A549 (cell line): ENCODE measurements at places on chromosomes 16 and 17.

GRCh38 chr16:19138601-19139000, 24.8 kb downstream of the ITPRIPL2 start:
- peak; percentile 60 for DNase-seq

DNA sequence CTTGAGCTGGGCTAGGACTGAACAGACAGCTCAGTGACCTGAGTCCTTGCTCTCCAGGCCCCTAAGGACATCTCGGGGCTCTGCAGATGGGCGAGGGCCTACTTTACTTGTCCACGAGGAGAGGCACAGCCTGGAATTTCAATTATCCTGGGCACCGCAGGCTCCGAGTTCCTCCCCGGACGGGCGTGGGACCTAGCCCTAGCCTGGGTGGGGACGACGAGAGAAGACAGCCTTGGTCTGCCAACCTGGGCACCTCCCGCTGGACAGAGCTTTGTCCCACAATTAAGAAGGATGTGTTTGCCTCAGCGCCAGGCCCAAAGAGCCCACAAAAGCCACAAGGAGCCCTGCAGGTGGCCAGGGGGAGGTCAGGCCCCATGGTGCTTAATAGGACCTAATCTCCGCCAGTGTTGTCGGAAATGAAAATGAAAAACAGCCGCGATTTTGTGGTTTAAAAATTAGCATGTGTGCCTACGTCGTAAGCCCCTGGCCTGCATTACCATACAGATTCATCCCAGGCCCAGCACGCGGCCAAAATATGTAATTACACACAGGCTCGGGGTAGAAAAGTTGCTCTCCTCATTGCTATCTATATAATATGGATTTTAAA, 51.4 kb upstream of the LHX1 start:
- DNase-seq = no peak

GRCh38 chr16:88376835-88377726, 5.7 kb upstream of the ZNF469 start:
- peak; percentile 38 for DNase-seq

GRCh38 chr17:34820248-34820801, 140.9 kb downstream of the CCT6B start:
- DNase-seq = no peak

DNA sequence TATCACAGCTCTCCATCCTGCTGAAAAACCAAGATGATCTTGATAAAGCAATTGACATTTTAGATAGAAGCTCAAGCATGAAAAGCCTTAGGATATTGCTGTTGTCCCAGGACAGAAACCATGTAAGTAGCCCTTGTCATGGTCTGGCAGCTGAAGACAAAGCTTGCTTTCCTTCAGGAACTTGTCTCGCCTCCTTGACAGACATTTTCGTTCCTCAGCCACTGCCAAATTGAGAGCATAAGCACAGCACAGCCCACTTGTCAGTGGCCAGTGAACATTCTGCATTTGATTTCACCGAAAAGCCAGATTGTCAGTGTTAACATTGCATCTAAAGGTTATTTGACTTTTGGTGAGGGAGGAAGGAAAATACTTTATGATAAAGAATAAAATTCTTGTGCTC, 35.6 kb downstream of the MAP3K3 start:
- no peak for DNase-seq

- no peak for DNase-seq
Measured at GRCh38 chr16:53784291-53784690, 80.3 kb downstream of the FTO start.

GRCh38 chr17:78789149-78789662, 7.1 kb upstream of the CYTH1 start:
- no peak for DNase-seq

- peak; percentile 54 for DNase-seq
Measured at GRCh38 chr16:10668322-10669045, 26.2 kb downstream of the TEKT5 start.

DNA sequence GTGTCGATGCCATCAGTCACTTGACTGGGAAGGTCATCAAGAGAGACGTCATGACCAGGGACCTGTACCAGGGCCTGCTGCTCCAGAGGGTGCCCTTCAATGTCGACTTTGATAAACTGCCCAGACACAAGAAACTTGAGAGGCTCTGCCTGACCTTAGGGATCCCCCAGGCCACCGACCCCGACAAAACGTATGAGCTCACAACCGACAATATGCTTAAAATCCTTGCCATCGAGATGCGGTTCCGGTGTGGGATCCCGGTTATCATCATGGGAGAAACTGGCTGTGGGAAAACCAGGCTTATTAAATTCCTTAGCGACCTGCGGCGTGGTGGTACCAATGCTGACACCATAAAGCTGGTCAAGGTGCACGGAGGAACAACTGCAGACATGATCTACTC, 69.6 kb upstream of the ENDOV start:
- DNase-seq = no peak

GRCh38 chr17:79280866-79281572, 206.4 kb downstream of the ENGASE start:
- no peak for DNase-seq

GRCh38 chr16:86035906-86036305, 136.9 kb downstream of the IRF8 start:
- no peak for DNase-seq

- no peak for DNase-seq
Measured at GRCh38 chr16:80303691-80304090, 237.1 kb upstream of the DYNLRB2 start.

DNA sequence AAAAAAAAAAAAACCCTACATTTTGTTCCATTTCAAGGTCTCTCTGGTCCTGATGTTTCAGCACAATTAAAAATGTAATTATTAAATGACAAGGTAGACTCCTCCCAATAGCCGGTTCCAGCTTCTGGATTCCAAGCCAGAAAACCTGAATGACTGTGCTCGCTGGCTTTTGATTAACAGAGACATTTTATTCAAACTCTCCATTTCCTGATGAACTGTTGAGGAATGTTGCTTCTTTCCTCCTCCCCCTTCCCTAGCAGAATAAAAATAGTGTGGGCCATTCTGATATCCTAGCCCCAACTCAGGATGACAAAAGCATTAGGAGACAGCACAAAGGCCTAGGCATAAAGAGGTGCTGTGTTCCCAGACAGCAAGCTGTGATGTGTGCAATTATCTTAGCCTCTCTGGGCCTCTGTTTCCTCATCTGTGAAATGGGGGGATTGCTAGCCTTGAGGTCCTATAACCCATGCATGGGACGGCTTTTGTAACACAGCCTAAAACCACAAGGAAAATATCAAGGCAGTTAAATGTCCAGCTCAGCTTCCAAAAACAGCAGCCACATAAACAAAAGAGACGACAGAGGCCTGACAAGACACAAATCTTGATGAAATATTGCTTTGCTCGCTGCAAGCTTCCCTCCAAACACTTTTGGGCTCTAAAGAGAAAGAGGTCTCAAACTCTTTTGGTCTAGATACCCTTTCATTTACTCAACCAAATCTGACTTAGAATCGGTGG, 127.2 kb upstream of the RCVRN start:
- DNase-seq = no peak

DNA sequence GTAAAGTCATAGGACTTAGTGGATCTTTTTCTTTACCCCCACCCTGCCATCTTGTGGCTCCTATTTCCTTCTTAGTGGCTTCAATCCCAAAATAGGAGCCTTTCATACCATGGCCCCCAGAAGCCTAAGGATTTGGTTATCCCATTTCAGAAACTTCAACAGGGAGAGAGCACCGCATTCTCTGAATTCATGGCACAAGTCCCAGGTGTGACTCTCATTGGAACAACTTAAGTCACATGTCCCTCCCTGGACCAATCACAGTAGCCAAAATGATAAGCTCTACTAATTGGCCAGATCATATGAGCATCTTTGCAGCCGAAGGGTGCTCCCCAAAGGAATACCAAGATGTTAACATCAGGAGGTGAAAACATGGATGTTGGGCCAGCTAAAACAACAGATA, 43.2 kb downstream of the AXIN2 start:
- no peak for DNase-seq

GRCh38 chr16:5042574-5043171, 8.9 kb upstream of the NAGPA start:
- DNase-seq = no peak

GRCh38 chr17:12136646-12137045, 116.0 kb downstream of the MAP2K4 start:
- DNase-seq = no peak

GRCh38 chr17:37779554-37779953, 34.7 kb upstream of the HNF1B start:
- no peak for DNase-seq

DNA sequence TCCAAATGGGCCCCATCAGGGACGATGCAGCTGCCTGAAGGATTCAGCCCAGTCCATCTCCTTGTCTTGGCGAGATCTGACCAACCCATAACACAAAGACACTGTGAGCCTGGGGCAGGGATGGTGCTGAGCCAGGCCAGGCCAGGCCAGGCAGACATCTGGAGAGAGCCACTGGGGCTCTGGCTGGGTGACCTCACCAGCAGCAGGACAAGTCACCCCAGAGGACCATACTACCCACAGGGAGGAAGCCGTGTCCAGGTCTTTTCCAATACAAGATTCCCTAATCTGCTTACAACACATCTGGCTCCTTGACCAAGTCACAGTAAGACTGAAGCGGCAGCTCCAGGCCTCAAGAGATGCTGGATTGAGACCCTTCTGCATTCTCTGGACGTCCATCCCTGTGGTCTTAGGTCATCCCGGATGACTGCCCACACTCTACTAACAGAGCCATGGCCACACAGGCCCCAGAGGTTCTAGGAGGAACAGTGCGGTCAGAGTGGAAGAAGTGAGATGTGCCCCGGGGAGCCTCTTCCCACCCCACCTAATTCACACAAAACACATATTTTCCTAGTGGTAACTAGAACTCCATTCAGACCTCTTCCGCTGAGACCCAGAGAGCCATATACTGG, 81.8 kb upstream of the RCVRN start:
- DNase-seq = no peak

GRCh38 chr17:4978726-4979125, 8.7 kb downstream of the CAMTA2 start:
- DNase-seq = no peak

- DNase-seq = no peak
Measured at GRCh38 chr16:17324451-17324850, 146.3 kb downstream of the XYLT1 start.

- DNase-seq = peak; percentile 36
Measured at GRCh38 chr17:31843070-31843745, 15.8 kb downstream of the COPRS start.

DNA sequence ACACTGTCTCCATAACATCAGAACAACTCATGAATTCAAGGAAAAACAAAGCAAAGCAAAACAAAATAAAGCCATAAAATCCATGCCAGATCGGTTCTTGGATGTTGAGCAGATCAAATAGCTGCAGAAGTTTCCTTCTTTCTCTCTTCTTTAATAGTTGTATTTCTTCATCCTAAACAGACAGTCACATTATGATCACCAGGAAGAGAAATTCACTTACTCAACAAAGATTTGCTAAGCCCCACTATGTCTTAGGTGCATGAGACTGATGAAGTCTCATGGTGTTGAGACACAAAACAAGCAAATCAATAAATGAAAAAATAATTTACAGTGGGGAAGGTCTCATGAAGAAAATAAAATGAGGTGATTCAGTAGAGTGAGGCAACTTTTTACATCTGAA, 72.8 kb downstream of the WIPI1 start:
- DNase-seq = no peak

- no peak for DNase-seq
Measured at GRCh38 chr16:49366669-49367068, 6.9 kb upstream of the C16orf78 start.

DNA sequence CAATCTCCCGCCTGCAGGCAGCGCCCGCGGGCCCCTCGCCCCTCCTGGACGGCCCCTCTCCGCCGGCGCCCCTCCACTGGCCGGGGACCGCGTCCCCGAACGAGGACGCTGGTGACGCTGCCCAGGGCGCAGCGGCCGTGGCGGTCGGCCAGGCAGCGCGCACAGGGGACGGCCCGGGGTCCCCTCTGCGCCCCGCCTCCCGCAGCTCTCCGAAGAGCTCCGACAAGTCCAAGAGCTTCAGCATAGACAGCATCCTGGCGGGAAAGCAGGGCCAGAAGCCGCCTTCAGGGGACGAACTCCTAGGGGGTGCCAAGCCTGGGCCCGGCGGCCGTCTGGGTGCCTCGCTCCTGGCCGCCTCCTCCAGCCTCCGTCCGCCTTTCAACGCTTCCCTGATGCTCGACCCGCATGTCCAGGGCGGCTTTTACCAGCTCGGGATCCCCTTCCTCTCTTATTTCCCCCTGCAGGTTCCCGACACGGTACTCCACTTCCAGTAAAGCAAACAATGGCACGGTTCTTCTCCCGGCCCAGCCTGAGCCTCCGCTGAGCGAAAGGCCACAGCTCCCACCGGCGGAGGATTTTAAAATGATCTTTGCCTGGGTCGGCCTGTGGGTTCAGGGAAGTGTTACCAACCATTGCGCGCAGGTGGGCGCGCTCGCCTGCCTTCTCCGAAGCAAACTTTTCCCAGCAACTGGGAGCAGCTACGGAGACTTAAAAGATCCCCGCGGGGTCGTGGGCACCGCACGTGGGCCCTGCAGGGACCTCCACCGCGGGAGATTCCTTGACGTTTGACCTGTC, 1.1 kb downstream of the FOXL1 start:
- no peak for DNase-seq

DNA sequence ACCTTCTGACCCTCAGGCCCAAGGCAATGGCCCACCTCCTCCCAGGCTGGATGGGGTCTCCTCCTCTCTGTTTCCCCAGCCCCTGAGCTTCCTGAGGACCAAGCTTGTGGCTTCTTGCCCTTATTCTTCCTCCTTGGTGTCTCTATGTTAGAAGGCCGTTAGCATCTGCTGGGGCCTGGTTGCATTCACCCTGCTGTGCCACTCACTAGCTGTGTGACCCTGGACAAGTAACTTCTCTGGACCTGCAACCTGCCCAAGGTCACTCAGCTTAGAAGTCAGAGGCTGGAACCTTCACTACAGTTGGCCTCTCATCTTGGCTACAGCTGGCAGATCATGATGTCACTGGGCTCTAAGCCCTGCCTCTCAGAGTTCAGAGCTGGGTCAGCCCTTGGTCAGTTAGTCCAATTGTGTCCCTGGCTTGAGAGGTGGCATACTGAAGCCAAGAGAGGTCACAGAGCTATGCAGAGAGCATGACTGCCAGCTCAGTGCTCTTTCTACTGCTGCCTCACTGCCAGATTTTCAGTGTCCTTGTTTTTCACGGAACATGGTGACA, 3.0 kb downstream of the MT2A start:
- no peak for DNase-seq

DNA sequence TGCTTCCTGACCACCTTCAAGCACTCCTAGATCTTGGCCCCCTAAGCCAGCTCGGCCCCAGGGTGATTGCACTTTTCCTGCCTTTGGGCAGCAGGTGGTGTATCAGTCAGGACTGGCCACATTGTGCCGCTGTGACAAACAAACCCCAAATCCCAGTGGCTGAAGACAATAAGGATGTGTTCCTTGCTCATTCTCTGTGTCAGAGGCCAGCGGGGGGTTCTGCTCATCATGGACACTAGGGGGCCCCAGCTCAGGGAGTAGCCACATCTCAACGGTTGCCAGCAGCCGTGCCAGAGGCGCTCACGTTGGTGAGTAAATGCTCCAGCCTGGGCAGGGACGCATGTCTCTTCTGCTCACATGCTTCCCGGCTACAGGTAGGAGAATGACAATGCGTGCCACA, 60.4 kb downstream of the ZDHHC7 start:
- peak; percentile 66 for DNase-seq
